A549 treated with CORT108297 at 1 μM for 4 hours (cell line): ENCODE measurements at places on chromosomes 6 and 20. TPM values are rescaled to one million over a fixed set of nuclear protein-coding genes. Genes with fewer than 3 reads are reported as not detected.

The PREX1 gene
- total RNA-seq, result 9.8 to 13.8 TPM (median 11.5 TPM) in 5 replicates

The OR2H1 gene
- total RNA-seq, result not detected in 5 replicates

The PCSK2 gene
- total RNA-seq, result not detected in 5 replicates

The CTCFL gene
- 0.03 to 0.06 TPM (median 0.06 TPM) in 4 of 5 replicates, not detected in the other for total RNA-seq

The SNAP25 gene
- total RNA-seq, result 14.2 to 19.0 TPM (median 18.4 TPM) in 5 replicates

The OR2H2 gene
- total RNA-seq, result not detected in 5 replicates

The CRISP3 gene
- not detected in 5 replicates for total RNA-seq

The PRND gene
- not detected in 5 replicates for total RNA-seq

The REV3L gene
- 5.0 to 8.0 TPM (median 5.6 TPM) in 5 replicates for total RNA-seq

The PTCRA gene
- total RNA-seq, result not detected in 5 replicates

The NHLRC1 gene
- total RNA-seq, result 1.4 to 2.3 TPM (median 1.9 TPM) in 5 replicates

The TBXT gene
- not detected in 5 replicates for total RNA-seq

The TPD52L1 gene
- total RNA-seq, result 40.7 to 50.6 TPM (median 45.2 TPM) in 5 replicates

The RHAG gene
- total RNA-seq, result 0.06 to 0.10 TPM (median 0.07 TPM) in 3 of 5 replicates, not detected in the others
